ENCODE measurements at places on chromosomes 1 and 21.

DNA sequence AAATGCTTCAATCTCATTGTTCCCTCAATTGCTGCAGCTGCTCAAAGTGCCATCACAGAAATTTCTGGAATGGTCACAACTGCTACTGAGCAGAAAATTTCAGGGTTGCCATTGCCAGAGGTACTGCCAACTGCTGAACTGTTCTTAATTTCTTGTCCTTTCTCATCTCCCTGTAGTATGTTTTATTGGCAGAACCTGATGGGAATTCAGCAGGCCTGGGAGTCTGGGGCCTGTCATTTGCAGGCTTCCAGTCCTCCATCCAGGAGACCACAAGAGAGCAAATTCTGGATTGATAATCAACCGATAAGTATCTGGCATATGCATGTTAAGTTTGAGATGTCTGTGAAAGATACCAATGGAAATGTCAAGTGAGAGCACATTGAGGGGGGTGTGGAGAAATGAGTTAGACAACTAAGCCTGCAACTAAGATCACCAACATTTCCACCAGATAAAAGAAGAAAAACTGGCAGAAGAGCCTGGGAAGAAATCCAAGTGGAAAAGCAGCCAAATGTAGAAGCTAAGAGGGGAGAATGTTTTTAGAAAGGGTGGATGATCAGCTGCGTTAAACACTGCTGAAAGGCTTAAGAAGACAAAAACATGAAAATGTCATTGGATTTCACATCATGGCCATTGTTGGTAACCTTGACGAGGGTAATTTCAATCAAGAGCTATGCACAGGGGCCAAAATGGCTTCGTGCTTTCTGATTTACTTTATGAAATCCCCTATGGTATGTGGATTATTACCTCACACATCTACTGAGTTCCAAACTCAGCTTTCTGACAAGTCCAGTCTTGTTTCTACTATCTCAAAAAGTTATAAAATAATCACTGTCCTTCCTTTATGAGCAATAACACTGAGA, 648.1 kb downstream of the PLPP3 start:
- no peak for DNase-seq

GRCh38 chr21:25329227-25329825, 278.0 kb downstream of the MRPL39 start:
- peak; percentile 69 for DNase-seq

DNA sequence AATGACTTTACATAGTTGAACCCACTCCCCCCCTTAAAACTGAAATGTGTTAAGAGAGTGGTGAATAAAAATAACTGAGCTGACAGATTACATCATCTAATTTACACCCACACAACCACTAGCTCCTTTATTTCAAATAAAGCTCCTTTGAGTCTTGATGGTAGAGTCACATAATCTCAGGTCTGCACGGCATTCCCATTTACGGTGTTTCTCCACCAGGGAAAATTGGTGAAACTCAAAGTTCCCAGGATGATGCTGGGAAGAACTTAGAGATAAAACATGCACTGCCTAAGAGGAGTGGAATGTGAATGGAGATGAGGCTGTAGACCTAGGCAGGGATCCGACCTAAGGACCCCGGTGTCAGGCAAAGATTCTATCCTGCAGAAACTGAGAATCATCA, 727.8 kb upstream of the ADAMTS5 start:
- DNase-seq: no peak

DNA sequence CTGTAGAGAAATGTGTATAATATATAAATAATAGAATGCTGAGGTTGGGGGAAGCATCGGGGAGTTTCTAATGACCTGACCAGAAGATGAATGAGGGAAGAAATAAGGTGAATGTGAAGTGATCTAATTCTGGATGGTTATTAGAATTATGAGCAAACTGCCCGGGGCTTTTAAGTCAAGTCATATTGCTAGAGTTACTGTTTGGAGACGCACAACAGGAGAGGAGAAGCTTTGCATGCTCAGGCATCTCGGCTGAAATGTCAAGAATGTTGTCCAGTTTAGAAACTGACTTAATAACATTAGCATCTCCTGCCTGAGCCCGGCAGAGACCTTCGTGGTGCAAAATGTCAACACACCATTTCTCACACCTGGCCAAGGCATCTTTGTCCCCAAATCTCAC, 119.1 kb downstream of the RRAGC start:
- peak; percentile 6 for DNase-seq

DNA sequence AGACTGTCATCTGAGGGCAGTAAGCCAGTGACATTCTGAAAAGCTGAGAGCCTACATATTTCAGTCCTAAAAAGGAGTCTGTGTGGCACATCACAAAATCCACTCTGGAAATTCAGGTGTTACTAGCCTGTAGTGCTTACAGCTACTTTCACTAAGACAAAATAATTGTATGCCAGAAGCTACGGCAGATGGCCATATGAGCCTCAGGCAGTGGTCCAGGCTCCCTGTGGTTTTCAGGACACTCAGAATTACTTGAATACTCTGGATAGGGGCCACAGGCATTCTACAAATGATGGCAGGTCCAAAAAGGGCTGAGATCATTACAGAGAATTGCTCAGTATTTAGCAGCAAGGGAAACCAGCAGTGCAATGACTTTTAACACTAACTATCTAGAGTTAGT, 527.1 kb downstream of the MRPL39 start:
- no peak for DNase-seq

DNA sequence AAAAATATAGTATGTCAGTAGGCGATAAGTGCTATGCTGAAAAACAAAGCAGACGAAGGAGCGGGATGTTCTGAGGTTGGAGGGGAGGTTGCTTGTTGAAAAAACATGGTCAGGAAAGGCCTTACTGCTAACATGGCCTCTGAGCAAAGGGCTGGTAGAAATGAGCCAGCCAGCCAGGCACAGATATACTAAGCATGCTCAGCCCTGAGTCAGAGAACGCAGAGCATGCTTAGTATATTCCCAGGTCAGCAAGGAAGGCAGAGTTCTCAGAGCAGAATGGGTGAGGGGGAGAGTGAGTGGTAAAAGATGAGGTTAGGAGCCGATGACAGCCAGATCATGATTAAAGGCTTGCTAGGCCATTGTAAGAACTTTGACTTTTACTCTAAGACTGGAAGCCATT, 36.7 kb downstream of the ZBTB40 start:
- DNase-seq: no peak

Data from non-pigmented ciliary epithelial cell (primary cell).